ENCODE measurements at places on chromosomes 16 and 17.

- H3K27ac ChIP-seq, result no peak overlapping the region
- H3K4me3 ChIP-seq, result no peak overlapping the region
- H3K27me3 ChIP-seq, result peaks cover 23% of the 10 kb centered on the region
These were observed 4.8 kb downstream of the GFAP start for GRCh38 chr17:44910231-44911106.

GRCh38 chr17:82160075-82160474, 52.6 kb downstream of the CCDC57 start:
- H3K36me3 ChIP-seq, result peaks cover 18% of the 10 kb centered on the region
- no peak overlapping the region for H3K4me3 ChIP-seq
- no peaks in the 10 kb centered on the region for H3K27me3 ChIP-seq
- no peak for DNase-seq

DNA sequence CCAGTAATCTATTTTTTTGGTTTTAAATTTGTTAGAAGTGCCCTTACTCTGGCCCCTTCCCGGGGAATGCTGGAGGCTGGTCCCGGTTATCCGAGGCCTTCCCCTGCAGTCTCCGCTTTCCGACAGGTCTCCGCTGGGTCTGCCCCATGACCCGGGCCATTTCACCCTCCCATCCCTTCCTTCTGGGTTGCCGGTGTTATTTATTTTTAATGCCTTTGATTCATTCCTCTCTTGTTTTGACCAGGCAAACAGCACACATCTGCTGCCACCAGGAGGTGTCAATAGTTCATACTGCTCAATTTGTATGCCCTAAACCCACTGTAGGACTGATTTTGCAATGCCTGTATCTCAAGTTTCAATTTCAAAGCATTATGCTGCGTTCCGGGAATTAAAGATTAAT, 113.2 kb upstream of the IRX5 start:
- DNase-seq, result no peak
- H3K4me1 ChIP-seq, result no peaks in the 10 kb centered on the region
- H3K36me3 ChIP-seq, result no peaks in the 10 kb centered on the region
- H3K27ac ChIP-seq, result no peak overlapping the region
- H3K27me3 ChIP-seq, result peaks cover 6% of the 10 kb centered on the region

GRCh38 chr17:81564778-81565177, 12.6 kb upstream of the FAAP100 start:
- H3K4me3 ChIP-seq, result no peak overlapping the region
- no peak overlapping the region for H3K27ac ChIP-seq
- DNase-seq, result no peak

DNA sequence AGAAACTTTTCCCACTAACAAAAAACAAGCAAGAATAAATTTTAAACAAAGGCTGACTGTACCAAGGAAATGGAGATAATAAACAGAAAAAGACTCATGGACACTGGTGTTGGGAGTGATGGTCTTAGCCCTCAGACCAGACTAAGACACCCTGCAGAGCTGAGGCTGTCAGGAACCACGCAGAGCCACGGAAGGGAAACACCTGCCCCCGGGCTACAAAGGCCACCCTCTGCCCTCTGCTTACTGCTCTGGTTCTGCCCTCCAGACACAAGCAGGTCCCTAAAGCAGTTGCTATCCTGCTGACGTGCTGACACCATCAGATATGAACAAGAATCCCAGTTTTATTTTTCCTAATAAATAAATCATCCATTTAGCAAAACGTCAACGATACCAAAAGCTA, 80.0 kb downstream of the ANKRD11 start:
- peak overlapping the region; percentile 68 for H3K27ac ChIP-seq
- no peak overlapping the region for H3K4me3 ChIP-seq
- peaks cover 87% of the 10 kb centered on the region for H3K4me1 ChIP-seq
- H3K36me3 ChIP-seq, result peaks cover 16% of the 10 kb centered on the region
- no peaks in the 10 kb centered on the region for H3K27me3 ChIP-seq
- DNase-seq, result no peak

DNA sequence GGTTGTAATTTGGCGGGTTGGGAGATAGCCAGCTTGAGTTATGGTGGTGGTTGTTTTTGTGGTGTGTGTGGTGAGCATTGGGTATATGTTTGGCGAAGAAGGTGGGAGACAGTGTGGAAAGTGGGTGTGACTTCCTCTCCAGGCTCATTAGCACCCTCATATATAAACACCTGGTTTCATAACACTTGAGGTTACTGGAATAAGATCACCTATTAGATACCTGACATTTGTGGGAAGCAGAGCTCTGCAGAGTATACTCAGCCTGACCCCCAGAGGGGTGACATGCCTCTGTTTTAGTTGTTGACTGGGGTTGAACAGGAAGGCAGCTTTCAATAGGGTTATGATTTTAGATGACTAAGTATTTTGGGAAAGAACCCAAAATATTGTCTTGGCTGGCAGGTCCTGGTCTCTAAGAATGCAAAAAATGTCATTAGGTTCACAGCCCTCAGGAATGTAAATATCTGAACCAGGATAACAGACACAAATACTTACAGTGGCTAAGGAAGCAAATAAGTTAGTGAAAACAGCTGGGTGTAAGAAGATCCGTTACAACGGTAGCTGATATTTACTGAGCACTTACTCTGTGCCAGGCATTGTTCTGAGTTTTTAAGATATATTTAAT, 18.3 kb upstream of the EFCAB13 start:
- DNase-seq, result no peak
- H3K27ac ChIP-seq, result peak overlapping the region; percentile 38
- peaks cover 6% of the 10 kb centered on the region for H3K4me1 ChIP-seq
- H3K27me3 ChIP-seq, result no peaks in the 10 kb centered on the region
- H3K4me3 ChIP-seq, result no peak overlapping the region

- H3K27me3 ChIP-seq, result no peaks in the 10 kb centered on the region
- H3K4me3 ChIP-seq, result peak overlapping the region; percentile 54
- peak overlapping the region; percentile 85 for H3K27ac ChIP-seq
- DNase-seq, result peak; percentile 52
These were observed 4.2 kb downstream of the GIT1 start for GRCh38 chr17:29585080-29585751.

DNA sequence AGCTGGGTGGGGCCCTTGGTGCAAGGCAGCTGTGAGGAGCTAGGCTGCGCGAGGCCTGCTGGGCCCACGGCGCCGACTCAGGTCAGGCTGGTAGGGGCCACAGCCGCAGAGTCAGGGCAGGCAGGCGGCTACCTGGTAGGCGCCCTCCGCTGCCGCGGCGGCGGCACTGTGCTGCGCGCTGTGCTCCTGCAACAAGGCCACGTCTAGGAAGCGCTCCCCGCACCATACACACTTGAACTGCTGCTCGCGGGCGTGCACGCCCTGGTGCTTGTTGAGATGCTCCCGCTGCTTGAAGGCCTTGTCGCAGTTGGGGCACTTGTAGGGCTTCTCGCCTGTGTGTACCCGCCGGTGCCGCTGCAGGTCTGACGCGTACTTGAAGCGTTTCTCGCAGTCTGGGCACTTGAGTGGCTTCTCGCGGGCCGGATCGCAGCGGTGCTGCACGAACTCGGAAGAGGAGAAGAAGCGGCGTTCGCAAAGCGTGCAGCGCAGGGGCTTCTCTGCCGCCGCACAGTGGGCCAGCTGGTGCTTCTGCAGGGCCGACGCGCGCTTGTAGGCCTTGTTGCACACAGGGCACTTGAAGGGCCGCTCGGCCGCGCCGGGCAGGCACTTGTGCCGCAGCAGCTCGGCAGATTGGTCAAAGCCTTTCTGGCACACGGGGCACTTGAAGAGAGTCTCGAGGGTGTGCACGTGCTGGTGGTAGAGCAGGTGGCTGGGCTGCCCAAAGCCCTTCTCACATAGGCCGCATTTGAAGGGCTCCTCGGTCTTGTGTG, 3.9 kb downstream of the ZNF319 start:
- no peak overlapping the region for H3K4me3 ChIP-seq
- no peaks in the 10 kb centered on the region for H3K27me3 ChIP-seq
- H3K27ac ChIP-seq, result no peak overlapping the region
- peaks cover 40% of the 10 kb centered on the region for H3K4me1 ChIP-seq
- H3K36me3 ChIP-seq, result peaks cover 11% of the 10 kb centered on the region

GRCh38 chr17:39113871-39114270, 37.6 kb downstream of the PLXDC1 start:
- H3K27me3 ChIP-seq, result no peaks in the 10 kb centered on the region
- no peak overlapping the region for H3K4me3 ChIP-seq
- no peak for DNase-seq
- H3K27ac ChIP-seq, result no peak overlapping the region
- peaks cover 4% of the 10 kb centered on the region for H3K4me1 ChIP-seq
- H3K36me3 ChIP-seq, result no peaks in the 10 kb centered on the region

Measured in activated CD4-positive, alpha-beta T cell treated with anti-CD3 and anti-CD28 coated beads for 36 hours (primary cell).